SJCRH30 (cell line): ENCODE measurements at places on chromosomes 2 and 18. TPM values are rescaled to one million over a fixed set of nuclear protein-coding genes. Genes with fewer than 3 reads are reported as not detected.
A peak's percentile ranks its signal among the peaks of the same experiment; 100 is the strongest.

DNA sequence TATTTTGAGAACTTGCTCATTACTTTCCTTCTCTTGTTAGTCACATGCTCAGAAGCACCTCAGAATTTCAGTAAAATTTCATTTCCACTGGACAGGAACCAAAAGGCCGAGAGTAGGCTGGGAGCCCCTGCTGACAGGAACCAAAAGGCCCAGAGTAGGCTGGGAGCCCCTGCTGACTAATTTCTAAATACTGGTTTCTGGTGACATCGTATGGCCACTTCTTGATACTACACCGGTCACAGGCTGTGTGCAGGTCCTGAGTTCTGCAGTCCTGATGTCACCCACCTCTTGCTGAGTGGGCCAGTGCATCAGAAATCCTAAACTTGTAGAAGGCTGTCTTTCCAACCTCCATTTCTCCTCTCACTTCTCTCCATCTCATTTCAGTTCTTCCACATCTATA lies 17.7 kb upstream of the EN1 start:
- DNase-seq, result peak; percentile 47

The SPATS2L gene
- total RNA-seq, result 339 and 355 TPM in 2 replicates

DNA sequence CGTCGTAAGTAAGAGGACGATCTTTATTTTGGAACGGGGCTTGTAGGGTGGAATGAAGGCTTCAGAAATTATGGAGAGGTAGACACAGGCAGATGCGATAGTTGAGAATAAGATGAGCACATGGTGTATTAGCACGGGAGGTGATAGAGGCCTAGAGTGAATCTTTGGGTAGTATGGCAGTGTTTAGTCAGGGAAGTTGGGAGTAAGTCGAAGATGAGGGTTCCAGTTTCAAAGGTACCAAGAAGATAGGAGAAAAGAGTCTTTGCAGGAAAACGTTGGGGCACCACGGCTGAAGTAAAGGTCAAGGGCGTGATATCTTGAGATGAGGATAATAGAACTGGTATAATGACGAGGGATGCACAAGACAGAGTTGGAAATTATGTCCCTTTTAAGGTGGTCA lies 654 bp downstream of the PIK3C3 start:
- DNase-seq, result no peak

DNA sequence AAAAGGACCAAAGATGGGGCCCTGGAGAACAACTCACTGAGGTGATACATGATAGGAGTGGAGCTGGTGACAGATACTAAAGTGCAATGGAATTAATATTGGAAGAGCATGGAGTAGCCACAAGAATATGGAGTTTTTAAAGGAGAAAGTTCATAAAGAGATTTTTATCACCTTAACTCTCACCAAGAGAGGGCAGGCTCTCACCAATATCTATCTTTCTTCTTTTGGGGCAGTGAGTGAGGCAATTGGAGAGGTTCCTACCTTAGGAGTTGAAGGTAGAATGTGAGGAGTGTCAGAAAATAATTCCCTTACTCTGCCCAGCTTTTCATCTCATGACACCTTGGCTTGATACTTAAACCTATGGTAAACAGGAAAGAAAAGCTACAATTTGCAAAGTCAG lies 233.7 kb upstream of the CWC22 start:
- DNase-seq, result no peak

DNA sequence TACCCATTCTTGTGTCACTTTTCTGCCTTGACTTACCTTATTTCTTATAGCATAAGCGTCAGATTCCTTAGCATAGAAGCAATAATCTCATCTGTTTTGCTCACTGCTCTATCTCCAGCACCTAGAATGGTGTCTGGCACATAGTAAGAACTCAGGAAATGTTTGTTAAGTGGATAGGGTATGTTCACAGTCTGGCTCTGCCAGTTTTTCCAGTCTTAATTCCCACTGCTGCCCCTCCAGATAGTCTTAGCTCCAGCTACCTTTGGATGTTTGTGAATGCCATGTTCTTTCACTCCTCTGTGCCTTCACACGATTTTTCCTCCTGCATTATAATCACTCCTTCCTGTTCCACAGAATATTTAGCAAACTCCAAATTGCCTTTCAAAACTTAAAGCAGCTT lies 29.0 kb downstream of the DNAJC10 start:
- DNase-seq, result no peak

The C2orf80 gene
- total RNA-seq, result not detected in 2 replicates

GRCh38 chr2:67259556-67260342 lies 137.4 kb upstream of the ETAA1 start:
- DNase-seq, result peak; percentile 42

DNA sequence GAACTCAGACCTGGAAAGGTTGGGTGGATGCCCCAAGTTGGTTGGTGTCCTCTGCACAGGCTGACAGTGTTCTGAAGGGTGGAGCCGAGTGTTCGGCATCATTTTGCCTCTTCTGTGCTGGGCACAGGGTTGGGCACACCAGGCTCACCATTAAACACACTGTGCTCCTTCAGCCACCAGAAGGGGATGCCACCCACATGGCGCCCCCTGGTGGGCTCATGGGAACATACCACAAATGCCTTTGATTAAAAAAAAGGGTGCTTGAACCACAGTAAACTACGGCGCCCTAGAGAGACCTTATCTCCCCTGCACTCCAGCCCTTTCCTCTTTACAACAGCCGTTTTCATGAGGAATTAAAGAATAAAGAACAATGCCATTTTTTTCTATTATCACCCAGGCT lies 89.4 kb downstream of the CELF4 start:
- no peak for DNase-seq

The MOGAT1 gene
- total RNA-seq, result not detected in 2 replicates

DNA sequence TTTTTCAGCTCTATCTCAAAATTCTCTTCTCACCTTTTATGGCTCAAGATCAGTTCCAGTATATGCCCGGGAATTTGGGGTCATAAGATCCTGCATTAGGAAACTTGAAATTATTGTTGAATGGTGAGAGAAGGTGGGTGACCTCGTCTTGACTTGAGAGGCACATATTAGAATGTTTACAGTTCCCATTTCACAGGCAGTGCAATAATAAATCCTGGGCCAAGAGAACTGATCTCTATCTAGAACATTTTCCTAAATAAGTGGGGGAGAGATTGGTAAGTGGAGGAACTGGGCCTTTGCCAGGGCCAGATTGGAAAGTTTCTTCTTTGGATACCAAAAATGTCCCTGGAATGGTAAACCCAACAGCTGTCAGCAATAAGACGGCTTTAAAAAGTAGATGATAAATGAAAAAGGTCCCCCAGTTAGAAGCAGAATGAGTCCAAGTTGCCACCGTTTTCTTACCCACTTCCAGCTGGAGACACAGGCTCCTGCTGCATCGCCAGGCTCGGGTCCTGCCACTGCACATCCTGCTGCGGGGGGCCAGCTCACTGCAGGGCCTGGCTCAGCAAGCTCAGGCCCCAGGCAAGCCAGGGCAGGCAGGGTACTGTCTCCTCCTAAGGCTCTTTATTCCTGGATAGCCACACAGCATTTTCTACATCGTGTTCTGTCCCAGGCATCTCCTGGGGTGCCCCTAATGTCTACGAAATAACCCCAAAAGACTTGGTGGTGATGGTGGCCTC lies 126.4 kb upstream of the EPAS1 start:
- no peak for DNase-seq

GRCh38 chr18:54612237-54612636 lies 21.2 kb downstream of the DYNAP start:
- no peak for DNase-seq

The EFEMP1 gene
- 0.06 TPM in 1 of 2 replicates, not detected in the other for total RNA-seq

GRCh38 chr2:210833403-210833802 lies 277.0 kb downstream of the CPS1 start:
- DNase-seq, result no peak

The DSG1 gene
- 0.03 TPM in 1 of 2 replicates, not detected in the other for total RNA-seq

DNA sequence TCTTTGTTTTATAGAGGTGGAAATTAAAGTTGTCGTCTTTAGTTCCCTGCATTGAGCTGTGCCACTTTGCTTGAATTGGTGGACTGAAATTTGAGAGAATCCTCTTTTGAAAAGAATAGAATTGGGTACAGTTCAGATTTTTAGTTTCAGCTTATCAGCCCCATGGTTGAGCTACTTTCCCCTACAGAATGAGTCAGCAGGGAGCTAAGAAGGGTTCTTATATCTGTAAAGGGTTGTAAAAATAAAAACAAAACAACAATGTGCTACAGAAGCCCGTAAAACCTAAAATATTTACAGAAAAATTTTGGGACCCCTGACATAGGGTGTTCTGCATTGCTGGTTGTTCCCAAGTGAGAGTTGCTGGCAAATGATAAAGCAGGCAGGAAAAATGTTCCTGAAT lies 12.6 kb downstream of the SLC20A1 start:
- DNase-seq, result no peak

GRCh38 chr18:21472741-21473140 lies 127.8 kb downstream of the ESCO1 start:
- DNase-seq, result no peak

DNA sequence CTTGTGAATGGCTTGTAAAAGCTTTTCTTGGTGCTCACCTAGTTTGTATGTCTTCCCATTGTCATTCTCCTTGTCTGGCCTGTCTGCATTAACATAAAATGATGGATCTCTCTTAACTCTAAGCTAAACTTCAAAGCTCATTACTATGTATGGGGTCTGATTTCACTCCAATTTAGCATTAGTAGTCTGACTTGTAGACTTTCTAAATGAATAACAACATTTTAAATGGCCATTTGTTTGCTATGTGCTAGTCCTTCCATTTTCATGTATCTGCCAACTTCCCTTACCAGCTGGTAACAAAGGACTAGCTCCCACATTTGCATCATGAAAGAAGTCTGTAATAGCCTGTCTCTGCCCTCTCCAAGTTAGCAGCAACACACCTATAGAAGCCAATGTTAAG lies 324.2 kb upstream of the RGPD4 start:
- DNase-seq, result no peak

DNA sequence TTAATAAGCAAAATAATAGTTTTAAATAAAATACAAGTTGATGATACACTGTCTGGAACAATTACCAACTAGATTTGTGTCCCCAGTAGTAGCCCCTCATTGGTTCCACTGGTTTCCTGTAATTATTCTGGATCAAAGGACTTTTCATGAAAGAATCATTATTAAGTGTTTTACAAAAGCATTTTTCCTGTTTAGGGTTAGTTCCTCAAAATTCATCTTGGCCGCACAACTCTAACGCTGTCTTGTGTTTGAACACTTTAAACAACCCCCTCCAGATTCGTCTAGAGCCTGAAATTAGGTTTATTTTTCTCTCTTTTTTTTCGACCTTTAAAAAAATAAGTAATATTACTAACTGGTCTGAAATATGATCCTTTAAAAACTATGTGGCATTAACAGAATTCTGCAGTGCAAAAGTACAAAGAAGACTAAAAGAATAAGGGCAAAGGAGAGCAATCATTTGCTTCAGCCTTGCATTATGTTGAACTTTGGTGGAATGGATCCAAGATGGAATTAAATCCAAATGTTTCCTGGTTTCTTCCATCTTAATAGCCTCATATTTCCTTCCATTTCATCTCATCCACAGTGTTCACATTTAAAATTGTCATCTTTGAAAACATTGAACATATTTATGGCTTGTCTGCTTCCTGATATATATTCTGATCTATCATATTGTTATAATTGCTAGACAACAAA lies 678.4 kb downstream of the IRS1 start:
- no peak for DNase-seq

- DNase-seq, result peak; percentile 64
Observed at GRCh38 chr2:234949762-234950434, 1.9 kb upstream of the SH3BP4 start.

DNA sequence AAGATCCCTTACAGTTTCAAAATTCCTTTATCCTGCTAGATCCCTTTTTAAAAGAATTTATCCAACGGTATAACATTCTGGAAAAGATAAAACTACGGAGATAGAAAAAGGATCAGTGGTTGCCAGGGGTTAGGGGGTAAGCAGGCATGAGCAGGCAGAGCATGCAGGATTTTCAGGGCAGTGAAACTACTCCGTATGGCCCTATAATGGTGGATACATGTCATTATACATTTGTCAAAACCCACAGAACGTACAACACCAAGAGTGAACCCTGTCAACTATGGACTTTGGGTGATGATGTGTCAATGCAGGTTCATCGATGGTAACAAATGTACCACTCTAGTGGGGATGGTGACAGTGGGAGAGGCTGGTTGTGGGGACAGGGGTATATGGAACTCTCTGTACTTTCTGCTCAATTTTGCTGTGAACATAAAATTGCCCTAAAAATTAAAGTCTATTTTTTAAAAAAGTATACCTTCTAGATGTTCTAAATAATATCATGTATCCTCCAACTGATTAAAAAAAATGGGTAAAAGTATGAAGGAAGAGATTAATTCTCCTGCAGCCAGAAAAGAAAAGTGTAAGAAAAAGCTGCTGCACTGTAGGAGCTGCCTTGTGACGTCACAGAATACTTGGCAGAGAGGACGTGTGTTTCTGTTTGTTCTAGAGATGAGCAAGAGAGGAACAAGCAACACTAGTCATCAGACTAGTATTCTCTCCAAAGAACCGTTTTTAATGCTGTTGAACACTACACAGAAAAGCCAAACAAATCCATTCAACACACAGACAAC lies 23.6 kb downstream of the ANKRD44 start:
- no peak for DNase-seq

The DCC gene
- total RNA-seq, result 0.35 and 1.7 TPM in 2 replicates

The WDCP gene
- total RNA-seq, result 45.5 and 46.2 TPM in 2 replicates

GRCh38 chr18:6010921-6011320 lies 115.6 kb upstream of the TMEM200C start:
- no peak for DNase-seq

GRCh38 chr2:200185628-200186000 lies 120.9 kb upstream of the SPATS2L start:
- no peak for DNase-seq

GRCh38 chr2:201363857-201364560 lies 6.9 kb upstream of the FLACC1 start:
- DNase-seq, result no peak

The FABP1 gene
- 0.32 TPM in 1 of 2 replicates, not detected in the other for total RNA-seq

GRCh38 chr18:26700728-26701127 lies 152.4 kb upstream of the KCTD1 start:
- DNase-seq, result no peak

The GLB1L gene
- total RNA-seq, result 2.9 and 4.2 TPM in 2 replicates

The PJVK gene
- total RNA-seq, result 1.3 TPM in 2 replicates

The TUBA4B gene
- 0.08 TPM in 1 of 2 replicates, not detected in the other for total RNA-seq

The B4GALT6 gene
- 1.2 and 1.6 TPM in 2 replicates for total RNA-seq

GRCh38 chr2:66426244-66427111 lies 8.4 kb upstream of the MEIS1 start:
- no peak for DNase-seq

DNA sequence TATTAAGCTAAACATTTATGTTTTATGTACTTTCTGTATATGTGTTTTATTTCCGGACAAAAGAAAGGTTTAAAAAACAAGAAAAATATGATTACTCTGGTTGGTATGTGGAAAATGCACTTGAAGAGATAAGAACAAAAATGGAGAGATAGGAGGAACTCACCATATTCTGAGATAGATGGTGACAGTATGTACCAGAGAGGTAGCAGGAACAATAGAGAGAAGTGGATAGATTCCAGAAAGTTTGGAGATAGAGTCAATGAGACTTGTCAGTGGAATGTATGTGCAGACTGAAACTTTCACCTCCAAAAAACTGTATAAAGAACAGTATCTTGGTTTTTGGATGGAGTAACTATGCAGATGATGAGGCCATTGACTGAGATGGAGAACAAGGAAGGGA lies 105.6 kb upstream of the FSHR start:
- no peak for DNase-seq

GRCh38 chr2:163417596-163418337 lies 318.0 kb downstream of the FIGN start:
- DNase-seq, result no peak
